NCI-H510A treated with DMSO at 0.1 percent for 48 hours (cell line): ENCODE measurements at places on chromosomes 4 and X.
A peak's percentile ranks its signal among the peaks of the same experiment; 100 is the strongest.

DNA sequence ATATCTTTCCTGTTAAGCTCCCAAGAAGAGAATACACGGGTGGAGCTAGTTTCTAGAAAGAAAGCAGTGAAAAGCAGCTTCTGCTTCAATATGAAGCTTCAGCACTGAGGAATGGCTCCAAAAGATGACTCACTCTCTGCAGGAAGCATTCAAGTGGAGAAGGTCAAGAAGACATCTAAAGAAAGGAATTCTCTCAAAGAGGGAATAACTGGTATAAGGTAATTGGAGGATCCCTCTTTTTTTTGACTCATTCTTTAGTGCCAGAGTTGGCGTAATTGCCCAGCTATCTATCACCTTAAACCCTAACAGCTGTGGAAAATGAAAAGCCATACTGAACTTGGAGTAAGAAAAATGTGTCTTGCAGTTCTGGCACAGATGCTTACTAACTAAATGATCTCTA, 3.5 kb downstream of the EDA2R start:
- no peak for DNase-seq

DNA sequence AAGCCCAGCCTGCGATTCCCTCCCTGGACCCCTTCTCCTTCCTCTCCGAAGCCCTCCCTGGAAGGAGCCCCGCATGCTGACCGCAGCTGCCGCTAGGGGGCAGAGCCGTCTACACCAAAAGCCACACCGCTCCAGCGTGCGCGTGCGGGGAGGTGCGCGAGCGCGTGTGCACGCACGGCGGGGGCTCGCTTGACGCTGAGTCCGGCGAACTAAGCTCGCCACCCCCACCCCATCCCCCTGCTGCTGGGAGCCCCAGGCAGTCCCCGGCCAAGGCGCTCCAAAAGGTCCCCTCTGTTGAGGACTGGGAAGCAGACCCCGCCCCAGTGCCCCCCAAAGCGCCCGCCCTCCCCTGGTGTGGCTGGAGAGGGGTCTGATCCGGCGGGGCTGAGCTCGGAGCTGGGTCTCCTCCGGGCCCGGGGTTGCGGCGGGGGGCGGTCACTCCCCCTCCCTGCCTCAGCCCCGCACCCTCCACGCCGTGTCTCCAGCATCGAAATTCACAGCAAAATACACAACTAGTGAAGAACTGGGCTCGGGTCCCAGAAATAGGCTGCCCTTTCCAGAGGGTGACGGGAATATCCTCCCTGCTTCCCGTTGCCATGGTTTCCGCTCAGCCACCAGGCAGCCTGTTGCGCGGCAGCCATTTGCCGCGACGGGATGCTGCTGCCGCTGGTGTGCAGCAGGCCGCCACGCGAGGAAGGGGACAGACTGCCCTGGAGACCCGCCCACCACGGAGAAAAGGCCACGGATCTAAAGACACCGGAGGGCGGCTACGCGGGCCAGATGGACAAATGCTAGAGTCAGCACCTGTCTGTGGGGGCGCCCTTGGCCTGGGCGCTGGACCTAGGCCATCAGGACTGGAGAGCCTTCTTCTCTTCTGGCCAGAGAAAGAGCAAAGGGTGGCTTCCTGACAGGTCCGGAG, 11.2 kb upstream of the CCNQ start:
- DNase-seq: peak; percentile 21

DNA sequence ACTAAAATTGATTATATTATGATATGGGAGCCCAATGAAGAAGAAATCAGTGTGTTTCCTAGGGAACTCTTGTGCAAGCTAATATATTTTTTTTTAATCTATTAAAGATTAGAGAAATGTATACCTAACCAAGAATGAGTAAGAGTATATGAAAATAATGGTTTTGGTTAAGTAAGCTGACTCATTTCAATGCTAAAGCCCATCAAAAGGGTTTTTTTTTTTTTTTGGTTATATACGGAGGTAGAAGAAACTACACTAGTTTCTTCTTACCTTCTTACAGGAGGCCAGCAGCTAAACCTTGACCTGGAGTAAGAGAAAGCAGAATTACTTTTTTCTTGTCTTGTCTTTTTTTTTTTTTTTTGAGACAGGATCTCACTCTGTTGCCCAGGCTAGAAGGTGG, 27.5 kb downstream of the RUFY3 start:
- DNase-seq: no peak

GRCh38 chr4:68076194-68076593, 53.5 kb downstream of the TMPRSS11F start:
- no peak for DNase-seq

GRCh38 chr4:168503652-168504362, 7.0 kb downstream of the PALLD start:
- no peak for DNase-seq

GRCh38 chrX:46255046-46255445, 290.2 kb downstream of the ZNF674 start:
- no peak for DNase-seq

DNA sequence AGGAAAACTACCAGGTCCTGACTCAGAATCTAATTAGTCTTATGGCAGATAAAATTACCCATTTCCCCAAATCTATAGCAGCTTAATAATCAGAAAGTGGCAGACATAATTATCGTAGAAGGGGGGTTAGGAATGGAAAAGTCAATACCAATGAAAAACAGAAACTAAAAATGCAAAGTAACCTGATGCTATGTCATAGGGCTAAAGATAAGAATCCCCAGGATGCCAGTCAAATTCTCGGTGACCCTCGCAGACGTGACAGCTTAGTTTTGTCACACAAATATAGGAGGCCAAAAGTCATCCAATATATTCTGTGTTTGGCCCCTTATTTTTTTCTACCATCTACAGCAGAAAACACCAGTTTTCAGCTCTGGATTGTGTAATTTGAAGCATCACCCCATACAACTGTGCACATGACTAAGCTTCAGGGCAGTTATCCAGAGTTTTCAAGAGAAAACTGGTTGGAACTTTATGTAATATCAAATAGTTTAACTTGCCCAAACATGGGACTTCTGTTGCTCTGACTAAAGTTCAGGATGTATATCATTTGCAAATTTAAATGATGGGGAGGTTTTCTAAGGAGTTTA, 30.9 kb downstream of the RASSF6 start:
- DNase-seq: no peak

GRCh38 chrX:134423606-134424005, 36.4 kb upstream of the HPRT1 start:
- no peak for DNase-seq

DNA sequence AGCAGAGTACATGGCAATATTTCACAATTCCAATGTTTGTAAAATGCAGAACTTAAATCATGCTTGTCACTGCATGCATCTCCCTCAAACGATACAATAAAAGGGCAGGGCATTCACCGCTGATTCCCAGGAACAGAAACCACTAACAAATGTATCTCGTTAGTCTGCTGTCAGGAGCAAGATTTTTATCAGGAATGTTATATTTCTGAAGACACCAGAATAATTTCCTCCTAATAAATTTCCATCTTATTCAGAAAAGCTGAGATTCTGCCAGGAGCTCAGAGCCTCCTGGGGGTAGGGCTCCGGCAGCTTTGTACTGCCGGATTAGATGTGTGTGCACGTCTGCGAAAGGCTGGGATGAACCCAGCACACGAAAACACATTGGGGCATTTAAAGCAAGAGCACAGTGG, 54.0 kb upstream of the LDB2 start:
- no peak for DNase-seq

DNA sequence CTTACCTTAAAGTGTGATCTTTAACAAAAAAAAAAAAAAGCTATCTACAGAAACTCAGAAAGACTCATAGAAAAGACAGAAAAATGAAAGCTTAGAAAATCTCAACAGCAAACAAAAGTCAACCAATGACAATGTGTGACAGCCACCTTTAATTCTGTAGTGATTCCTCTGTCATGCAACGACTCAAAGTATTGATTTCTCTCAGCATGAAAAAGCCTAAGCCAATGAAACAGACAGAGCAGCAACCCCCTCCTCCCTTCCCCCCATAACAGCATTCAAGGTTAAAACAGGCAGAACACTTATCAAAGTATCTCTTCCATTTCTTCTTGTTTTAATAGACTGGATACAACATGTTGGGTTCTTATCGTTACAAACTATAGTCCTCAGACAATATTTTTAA, 112.5 kb downstream of the MAB21L2 start:
- DNase-seq: no peak

GRCh38 chrX:54930291-54931049, 9.8 kb downstream of the TRO start:
- DNase-seq: no peak

DNA sequence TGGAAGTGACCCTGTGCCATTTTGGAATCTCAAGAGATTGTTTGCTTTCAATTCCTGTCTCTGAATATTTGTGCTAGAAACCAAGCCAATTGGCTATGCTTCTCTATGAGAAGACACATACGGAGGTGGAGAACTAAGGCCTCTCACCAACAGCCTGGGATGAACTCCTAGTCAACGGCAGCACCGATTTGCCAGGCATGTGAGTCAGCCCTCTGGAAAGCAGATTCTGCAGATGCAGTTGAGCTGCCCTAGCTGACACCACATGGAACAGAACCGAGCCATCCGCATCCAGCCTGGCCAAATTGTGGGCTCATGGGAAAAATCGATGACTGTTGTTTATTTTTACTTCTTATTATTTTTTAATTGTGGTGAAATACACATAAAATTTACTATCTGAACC, 58.2 kb upstream of the WDFY3 start:
- no peak for DNase-seq

- no peak for DNase-seq
These were observed 728.1 kb upstream of the MAGEB2 start for GRCh38 chrX:29487214-29487613.

DNA sequence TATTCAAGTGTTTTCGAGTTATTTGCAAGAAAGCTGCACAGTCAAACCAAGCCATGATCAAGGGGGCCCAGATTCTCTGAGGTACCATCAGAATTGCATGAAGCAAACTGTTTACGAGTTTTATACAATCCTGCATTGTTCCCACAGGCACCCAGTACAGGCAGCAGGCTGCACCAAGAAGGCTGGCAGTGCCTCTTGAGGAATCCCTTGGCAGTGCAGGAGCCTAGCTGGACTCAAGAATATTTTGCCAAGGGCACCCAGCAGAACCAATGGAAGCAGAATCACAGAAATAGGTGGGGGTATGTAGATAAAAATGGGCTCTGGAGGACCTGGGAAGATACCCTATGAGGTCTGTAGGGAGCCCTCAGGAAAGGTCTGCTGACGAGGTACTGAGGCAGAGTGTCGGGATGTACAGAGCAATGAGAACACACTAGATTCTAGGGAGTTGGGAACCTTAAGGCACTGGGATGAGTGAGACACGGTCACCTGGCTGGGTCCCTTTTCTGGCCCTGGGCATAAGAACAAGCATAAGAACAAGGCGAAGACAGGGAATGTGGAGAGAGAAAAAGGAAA, 2.5 kb upstream of the PLP1 start:
- DNase-seq: peak; percentile 8

DNA sequence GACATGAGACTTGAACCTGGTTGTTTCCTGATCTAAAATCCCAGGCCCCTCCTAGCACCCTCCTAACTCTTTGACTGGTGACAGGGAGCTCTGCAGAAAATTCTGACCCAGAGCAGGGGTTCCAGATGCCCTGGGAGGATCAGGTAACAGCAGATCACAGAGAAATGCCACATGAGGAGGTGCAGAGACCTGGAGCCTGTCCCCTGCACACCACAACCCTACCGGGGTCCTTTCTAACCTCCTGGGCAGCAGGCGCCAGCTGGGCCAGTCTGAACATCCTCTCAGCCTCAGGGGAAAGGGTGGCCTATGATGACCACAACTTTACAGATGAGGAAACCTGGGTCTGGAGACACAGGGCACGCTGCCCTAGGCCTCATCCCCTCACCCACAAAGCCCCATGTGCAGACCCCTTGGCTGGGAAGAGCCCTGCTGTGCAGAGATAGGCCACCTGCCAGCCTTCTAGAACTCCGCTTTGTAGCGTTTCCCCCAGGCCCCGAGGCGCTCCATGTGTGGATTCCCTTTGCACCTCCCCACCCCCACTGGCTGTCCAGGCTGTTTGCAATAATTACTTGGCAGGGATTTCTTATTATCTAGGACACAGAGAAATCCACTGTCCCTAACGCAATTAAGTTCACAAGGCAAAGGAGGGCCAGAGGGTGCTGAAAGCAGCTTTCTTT, 36.5 kb downstream of the WDR1 start:
- no peak for DNase-seq

- DNase-seq: no peak
These were observed 359.6 kb downstream of the IL1RAPL1 start for GRCh38 chrX:28946846-28947245.

- no peak for DNase-seq
These were observed 85.8 kb downstream of the MID1 start for GRCh38 chrX:10534611-10535010.

- no peak for DNase-seq
These were observed 98.7 kb downstream of the MAB21L2 start for GRCh38 chr4:150680651-150681050.

DNA sequence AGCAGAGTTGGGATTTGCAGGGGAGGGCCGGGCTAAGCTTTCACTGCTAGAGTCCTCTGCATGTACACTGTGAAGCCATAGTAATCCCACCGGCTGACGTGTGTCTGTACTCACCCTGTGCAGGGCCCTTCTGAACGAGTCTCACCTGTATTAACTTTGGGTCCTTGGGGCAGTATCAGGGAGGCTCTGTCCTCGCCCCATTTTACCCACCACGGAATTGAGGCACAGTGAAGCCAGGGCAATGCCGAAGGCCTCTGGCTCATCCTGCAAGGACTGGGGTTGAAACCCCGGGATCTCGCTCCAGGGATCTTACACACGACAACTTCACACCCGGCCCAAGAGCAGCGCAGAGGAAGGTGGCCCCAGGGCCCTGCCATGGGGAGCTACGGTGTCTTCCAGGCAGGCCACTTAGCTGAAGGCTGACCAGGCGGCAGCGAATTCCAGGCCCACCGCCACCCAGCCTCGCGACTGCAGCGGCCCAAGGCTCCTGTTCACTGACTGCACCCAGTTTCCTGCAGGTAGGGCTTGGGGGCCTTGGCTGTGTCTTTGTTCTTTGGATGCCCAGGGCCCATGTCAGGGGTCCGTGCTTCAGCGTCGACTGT, 75.5 kb upstream of the ADRA2C start:
- DNase-seq: no peak
